NCI-H748 treated with DMSO at 0.1 percent for 48 hours (cell line): ENCODE measurements at places on chromosomes 4 and X.
A peak's percentile ranks its signal among the peaks of the same experiment; 100 is the strongest.

DNA sequence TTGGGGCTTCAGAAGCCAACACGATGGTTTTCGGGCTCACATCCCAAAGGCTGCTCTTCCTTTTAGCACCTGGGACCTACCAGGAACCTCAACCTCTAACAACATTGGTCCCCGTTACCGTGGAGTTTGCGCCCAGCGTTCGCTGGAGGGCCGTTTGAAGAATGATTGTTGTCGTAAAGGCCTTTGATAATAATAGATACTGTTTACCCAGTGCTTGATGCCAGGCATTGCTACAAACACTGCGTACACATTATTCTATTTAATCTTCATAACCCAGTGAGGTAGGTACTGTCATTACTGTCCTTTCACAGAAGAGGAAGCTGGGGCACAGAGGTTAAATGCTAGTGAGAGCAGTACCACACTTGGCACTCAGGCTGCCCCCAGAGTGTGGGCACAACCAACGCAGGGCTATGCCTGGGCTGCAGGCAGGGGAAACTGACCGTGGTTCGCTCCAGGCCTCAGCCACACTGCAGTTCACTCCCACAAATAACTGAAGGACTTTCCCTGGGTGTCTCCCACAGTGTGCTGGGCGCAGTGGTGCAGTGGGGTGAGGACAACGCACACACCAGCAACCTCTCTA, 1.0 kb upstream of the ACSL1 start:
- DNase-seq = no peak

- no peak for DNase-seq
Observed at GRCh38 chr4:6335040-6335590, 65.5 kb downstream of the WFS1 start.

GRCh38 chr4:151469970-151470369, 61.0 kb downstream of the FHIP1A start:
- DNase-seq = no peak

DNA sequence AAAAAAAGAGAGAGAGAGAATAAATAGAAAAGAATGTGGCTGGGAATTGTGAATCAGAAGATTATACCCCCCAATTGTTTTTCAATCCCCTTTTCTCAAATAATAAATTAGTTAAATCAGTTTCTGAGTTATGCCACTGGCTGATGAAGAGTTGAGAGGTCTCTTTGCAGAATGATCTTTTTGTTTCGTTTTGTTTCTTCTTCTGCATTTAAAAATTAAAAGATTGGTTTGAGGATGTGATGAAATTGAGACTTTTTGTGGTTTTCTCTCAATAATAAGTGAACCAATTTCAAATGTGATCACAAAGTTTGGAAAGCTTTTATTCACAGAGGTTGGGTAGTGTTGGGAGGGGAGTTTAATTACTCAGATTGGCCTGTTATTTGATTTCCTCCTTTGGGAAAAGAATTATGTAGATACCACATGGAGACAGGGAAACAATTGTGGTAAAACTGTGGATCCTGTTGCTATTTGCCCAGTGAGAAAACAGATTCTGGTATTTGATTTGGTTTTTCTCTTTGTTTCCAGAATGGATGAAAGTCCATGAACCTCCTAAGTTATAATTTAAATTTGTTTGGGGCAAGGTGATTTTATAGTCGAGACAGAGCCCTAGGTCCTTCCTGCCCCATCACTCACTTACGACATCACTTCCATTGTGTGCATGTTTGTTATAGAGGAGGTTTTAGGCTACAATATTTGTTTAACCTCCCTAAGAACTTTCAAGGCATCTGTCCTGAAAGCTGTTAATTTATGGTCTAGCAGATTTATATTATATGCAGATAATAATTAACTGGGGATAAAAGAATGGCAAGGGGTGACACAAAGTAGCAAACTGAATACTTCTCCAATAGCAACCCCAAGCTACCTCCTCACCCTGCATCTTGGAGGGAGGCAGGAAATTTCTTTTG, 92.0 kb upstream of the BMPR1B start:
- DNase-seq = peak; percentile 47

DNA sequence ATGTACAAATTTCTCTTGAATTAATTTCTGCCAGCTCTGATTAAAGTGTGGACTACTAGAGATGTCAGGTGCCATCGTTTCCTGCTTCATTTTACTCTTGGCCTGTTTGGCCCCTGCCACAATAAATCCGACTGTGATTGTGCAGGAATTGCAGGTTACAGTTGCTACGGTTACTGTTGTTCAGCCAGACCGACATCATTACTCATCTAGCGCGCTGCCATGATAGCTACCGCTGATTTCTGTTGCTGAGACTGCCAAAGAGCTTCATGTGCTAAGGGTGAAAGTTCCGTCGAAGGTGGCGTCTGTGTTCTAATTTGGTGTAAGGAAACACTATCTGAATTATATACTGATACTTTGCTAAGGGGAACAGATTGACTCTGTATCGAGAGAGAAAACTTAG, 22.1 kb downstream of the SLIT2 start:
- peak; percentile 19 for DNase-seq

DNA sequence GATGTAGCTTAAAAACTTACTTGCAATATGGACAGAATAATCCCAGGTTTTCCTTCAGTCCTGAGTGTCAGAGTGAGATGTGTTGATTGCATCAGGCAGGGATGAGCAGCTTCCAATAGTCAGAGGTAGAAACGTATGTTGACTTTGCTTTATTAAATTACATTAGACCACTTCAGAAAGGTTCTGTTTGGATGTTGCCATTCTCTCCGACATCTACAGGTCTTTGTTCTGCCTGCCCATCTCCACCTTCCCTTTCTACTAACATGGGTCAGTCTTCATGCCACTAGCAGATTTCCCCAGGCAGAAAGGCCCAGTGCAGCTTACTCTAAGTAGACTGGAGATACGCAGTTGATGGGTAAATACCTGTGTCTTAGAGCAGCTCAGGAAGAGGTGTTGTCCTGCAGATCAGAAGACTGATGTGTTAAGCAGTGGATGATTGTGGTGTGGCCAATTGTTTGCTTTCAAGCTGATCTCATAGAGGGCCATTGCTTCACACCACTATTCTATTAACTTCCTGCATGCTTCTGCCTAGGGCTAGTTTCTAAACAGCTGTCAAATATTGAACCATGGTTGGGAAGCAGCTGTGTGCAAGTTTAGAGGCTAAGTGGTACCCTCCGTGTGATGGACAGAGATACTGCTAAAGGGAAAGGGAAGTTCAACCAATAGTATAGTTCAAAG, 1.8 kb downstream of the FRMPD4 start:
- peak; percentile 36 for DNase-seq

DNA sequence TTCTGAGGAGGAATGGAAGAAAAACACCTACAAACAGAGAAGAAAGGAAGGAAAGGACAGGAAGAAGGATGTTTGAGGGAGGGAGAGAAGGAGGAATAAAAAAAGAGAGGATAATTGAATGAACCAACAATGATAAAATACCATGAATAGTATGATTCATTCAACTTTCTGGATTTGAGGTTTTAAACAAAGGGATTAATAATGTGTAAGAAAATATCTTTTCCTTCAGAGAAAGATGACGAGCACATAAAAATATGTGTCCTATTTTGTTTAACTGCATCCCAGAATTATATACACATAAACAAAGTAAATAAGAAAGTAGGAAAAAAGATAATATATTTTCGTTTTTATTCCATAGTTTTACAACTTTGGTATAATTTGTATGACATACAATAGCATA, 1380.4 kb downstream of the STIM2 start:
- no peak for DNase-seq

- no peak for DNase-seq
Observed at GRCh38 chrX:2969021-2969420, 37.3 kb upstream of the ARSH start.

- no peak for DNase-seq
Observed at GRCh38 chr4:79689740-79690139, 281.7 kb upstream of the GK2 start.
